ENCODE measurements at places on chromosomes 13 and 19.

GRCh38 chr19:28294395-28294794 lies 918.6 kb downstream of the UQCRFS1 start:
- no peak for DNase-seq

DNA sequence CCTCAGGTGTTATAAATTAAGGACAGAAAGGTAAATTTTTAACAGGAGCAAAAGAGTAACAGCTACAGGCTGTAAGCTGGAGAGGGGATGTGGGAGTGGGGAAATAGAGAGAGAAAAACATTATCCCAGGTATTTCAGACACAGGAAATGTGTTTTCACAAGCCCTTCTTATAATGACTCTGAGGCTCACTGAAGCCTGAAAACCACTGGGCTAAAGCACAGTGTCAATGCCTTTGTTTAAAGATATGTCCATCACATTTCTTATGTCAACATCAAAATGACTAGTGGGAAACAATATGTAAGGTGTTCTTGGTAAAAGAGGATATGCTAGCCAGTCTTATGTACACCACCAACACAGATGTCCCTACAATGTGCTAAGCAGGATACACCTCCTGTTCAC lies 365.9 kb downstream of the FGF14 start:
- DNase-seq, result no peak

GRCh38 chr13:21837841-21838551 lies 167.1 kb downstream of the FGF9 start:
- DNase-seq, result no peak

- DNase-seq, result no peak
Observed at GRCh38 chr19:5822181-5822844, 17.2 kb downstream of the FUT6 start.

- DNase-seq, result no peak
Observed at GRCh38 chr19:5196832-5197231, 143.8 kb downstream of the PTPRS start.

GRCh38 chr13:95641291-95642027 lies 3.0 kb downstream of the DZIP1 start:
- DNase-seq, result no peak

GRCh38 chr13:30745906-30746686 lies 10.8 kb downstream of the ALOX5AP start:
- DNase-seq, result no peak

DNA sequence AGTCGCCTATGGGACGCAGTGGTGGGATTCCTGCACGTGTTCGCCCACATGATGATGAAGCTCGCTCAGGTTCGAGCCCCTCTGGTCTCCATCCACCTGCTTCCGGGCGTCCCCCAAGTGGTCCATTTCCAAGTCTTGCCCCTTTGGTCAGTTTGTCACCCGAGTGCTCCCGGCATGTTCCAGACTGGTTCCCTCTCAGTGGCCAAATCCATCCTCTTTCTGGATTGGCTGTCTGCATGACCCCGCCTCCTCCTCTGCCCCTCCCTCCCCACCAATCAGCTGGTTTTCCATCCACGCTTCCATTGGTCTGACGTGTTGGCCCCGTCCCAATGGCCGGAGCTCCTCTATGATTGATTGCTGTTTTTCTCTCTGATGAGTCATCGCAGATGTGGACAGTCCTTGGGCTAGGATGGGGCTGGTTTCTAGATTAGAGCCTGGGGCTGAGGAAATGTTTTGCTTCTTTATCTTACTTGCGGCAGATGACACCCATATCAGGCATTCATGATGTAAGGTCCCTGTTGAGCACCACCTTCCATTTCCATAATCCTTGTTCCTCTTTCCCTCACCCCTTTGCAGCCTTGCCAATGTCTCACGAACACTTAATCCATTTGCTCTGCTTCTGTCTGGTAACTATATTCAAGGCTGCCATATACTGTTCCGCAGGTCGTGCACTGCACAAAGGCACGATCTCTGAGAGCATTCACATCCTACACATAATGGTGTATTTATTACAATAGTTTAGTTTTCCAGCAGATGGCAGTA lies 73.8 kb downstream of the MAP4K1 start:
- peak; percentile 45 for DNase-seq

DNA sequence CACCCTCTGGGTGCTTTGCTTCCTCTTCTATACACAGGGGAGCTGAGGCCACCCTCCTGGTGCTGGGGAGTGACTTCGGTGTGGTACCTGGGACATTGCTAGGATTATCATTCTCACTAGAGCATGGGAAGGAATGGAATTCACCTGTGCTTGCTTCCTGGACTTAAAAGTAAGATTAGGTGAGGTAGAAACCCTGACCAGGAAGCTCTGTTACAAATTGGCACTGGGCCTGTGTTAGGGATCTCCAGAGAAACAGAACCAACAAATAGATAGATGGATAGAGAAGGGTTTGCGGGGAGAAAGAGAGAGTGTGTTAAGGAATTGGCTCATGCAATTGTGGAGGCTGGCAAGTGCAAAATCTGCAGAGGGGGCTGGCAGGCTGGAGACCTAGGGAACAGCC lies 13.9 kb upstream of the SIAH3 start:
- DNase-seq, result no peak

DNA sequence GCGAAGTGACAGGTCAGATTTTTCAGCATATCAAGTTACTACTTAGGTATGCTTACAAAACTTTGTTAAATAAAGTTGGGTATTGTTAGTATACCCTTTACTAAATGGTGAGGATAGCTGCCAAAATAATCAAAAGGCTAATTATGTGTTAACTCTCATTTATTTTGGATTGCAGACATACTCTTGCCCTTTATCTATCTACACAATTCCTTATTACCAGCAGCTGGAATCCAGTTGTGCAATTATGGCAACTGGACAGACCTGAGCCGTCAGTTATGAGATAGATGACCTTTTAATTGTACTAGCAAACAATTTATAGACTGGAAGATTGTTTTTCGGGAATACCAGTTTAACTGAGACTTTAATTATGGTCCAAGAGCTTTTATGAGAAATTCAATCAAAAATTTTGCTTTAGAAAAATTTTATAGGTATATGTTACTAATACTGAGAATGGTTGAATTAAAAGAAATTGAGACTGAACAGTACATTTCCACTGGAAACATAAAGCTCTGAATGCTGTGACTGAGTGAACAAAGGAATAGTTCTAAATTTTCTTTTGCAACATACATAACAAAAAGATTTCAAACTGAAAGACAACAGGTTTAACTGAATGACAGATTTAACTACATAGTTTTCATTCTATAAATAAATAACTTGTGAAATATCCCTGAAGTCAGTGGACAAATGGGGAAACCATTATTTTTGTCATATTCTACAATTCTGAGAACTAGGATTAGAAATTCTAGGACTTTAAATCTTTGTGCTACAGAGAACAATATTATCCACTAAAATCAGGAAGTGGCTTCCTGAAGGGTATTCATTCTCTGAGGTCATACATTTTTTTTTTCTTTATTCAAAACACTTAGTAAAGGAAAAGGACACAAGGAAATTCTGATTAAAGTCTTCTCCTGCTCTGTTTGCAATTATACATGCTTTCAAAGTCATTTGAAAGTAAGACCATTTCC lies 97.4 kb downstream of the ZC3H13 start:
- no peak for DNase-seq

DNA sequence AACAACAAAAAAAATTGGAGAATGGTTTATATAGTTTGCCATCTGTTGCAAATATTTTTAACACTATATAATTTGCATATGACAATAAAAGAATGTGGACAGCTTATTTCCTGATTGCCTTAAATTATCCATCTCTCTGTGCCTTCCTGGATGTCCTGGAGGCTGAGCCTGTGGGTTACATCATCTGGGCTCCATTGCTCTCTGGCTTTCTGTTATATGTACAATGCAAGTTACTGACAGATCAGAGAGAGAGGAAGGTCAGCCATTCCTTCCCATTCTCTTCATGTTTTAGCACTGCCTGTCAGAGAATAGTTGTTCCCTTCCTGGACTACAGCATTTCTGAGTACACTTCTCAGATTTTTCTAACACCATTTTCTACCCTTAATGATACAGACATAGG lies 758.3 kb upstream of the PCDH20 start:
- no peak for DNase-seq

GRCh38 chr13:46295491-46296114 lies 83.9 kb downstream of the LRRC63 start:
- no peak for DNase-seq

GRCh38 chr13:41006978-41007743 lies 12.0 kb downstream of the ELF1 start:
- DNase-seq, result no peak

DNA sequence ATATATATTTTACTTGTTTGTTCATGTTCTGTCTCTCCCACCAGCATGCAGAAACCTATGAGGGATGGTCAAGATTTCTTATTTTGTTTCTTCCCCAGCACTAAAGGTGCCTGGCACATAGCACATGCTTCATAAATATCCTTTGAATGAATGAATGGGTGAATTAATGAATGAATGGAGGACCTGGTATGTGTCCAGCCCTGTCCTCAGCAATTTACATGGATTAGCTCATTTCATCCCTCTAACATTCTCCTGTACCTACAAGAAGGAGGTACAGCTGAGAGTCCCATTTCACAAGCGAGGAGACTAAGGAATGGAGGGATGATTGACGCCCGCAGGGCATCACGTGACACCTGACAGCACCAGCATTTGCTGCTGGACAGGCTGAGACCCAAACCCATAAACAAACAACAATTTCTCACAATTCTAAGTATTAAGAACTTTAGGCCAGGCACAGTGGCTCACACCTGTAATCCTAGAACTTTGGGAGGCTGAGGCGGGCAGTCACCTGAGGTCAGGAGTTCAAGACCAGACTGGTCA lies 6.8 kb upstream of the BCAT2 start:
- no peak for DNase-seq

GRCh38 chr19:7676376-7676775 lies 514 bp upstream of the MCEMP1 start:
- no peak for DNase-seq

DNA sequence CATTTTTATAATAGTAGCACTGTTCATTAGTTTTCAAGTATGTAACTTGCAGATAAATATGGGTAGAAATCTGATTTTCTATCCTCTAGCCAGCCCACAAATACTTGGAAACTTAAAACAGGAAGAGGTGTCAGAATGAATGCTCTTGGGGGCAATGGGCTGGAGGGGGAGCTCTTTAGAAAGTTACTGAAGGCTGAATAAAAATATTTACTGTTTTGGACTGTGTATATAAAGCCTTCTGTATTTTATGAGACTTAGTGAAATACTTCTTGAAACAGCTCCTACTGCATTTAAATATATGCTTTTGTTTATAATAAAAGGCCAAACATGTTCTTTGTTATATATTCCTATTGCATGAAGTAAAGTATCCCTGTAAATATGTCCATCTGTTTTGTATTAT lies 138.8 kb downstream of the RGCC start:
- no peak for DNase-seq

DNA sequence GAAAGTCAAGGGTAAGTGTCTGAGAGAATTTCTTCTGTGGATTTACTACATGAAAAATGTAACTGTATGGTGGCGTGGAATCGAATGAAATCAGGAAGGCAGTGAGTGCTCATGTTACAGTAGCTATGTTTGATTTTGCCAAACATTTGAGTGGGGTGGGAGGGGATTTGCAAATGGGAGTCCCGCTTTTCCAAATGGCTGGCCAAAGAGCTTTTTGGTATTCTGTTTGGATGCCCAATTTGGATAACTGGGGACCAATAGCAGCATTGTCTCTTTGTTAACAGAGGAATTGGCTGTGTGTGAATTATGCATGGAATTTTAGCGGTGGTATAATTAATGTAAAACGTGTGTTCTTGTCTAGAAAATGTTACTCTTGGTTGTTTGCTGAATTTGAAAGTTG lies 17.8 kb downstream of the HNRNPM start:
- no peak for DNase-seq

GRCh38 chr13:40329781-40330485 lies 336.5 kb downstream of the FOXO1 start:
- DNase-seq, result no peak

DNA sequence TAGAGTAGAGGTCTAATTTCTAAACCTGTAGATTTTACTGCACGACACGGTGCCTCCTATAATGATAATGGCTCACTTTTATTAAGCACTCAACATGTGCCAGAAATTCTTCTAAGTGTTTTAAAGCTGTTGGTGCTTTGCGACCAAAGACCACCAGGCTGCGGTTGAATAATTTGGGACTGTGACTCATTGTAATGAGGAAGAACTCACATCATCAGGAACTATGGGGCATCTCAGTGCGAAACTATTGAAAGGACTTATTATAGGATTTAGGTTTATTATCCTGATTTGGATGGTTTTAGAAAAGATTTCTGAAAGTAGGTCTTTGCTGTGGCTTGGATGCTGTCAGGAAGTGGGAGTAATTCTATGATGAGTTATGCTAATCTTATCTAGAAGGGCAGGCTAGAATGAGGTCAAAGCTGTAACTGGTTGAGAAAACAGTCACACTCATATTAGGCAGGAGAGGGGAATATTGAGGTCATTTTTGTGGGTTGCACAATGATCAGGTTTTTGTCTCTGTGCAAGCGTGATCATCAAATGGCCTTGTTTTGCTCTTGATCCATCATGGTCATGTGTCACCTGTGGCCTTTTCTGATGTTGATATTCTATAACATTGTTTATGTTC lies 266.8 kb downstream of the PCDH20 start:
- DNase-seq, result no peak

DNA sequence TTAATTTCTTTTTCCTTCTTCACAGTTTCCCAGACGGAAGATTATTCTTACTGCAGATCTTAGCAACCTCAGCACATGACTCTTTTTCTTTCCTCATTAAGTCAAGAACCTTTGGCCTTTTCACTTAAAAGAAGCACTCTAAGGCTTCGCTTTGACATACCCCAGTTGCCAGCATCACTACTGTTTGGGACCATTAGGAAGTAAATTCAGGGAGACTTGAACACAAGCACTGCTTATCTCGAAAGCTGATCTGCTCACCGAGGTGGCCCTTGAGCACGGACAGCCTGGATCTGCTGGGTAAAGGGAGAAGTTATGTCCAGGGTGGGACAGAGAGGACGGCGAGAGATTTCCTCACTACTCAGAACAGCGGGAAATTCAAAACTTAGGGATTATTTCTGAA lies 151.4 kb upstream of the RNF113B start:
- no peak for DNase-seq

GRCh38 chr19:7962644-7963268 lies 19.3 kb upstream of the TIMM44 start:
- DNase-seq, result no peak
